ENCODE measurements at places on chromosomes 11 and 22. TPM values are rescaled to one million over a fixed set of nuclear protein-coding genes. Genes with fewer than 3 reads are reported as not detected.

GRCh38 chr11:629237-629583 lies 2.2 kb upstream of the SCT start:
- H3K27ac ChIP-seq: no peak overlapping the region
- H3K4me3 ChIP-seq: no peak overlapping the region
- peaks cover 6% of the 10 kb centered on the region for H3K27me3 ChIP-seq

DNA sequence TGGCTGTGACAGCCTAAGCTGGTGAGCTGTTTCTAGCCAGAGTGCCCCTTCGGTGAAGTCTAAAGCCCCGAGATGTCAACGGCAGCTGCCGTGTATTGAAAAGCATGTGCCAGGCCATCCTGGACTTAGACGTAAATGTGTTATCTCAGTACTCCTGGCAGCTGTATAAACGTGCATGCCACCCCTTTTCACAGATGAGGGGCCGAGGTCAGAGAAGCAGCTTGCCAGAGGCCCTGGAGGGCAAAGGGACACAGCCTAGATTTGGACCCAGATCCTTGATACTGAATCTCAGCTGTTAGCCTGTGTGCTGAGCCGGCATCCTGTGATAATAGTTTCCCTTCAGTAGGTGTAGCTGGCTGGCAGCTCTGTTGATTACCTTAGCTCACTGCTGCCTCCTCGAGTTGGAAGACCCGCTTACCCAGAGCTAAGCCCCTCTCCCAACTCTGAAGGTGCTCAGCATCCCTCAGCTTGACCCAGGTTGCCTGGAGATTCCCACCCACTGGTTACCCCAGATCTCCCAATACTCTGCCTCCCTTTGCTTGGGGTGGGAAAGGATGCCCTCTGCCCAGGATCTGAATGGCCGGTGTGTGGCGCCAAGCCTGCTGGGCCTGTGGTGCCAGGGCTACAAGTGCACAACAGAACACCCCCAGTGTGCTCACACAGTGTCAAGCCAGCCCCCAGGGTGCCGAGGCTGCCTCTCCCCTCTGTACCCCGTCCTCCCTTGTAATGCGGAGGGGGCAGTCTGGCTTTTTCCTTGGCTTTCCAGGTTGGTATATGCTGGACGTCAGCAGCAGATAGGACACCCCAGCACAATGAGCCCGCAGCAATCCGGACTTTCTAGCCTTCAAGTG lies 59.8 kb upstream of the WNT7B start:
- no peak for DNase-seq
- H3K4me3 ChIP-seq: peak overlapping the region; percentile 83

DNA sequence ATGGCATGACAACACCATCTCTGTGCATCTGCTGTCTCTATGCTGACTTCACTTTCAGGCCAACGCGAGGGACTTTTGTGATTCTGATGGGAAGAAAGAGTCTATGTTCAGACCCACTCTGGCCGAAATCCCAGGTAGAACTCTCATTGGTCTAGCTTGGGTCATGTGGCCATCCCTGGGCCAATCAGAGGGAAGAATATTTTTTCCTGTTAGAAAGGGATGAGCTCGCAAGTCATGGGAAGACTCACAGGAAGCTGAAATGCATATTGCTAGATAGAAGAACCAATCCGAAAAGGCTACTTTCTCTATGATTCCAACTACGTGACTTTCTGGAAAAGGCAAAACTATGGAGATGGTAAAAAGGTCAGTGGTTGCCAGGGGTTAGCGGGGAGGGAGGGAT lies 56.0 kb upstream of the LINC01488 start:
- peaks cover 13% of the 10 kb centered on the region for H3K36me3 ChIP-seq
- no peak overlapping the region for H3K4me3 ChIP-seq
- no peak overlapping the region for H3K27ac ChIP-seq
- no peaks in the 10 kb centered on the region for H3K4me1 ChIP-seq

LRRC51 gene
- 6.4 TPM for total RNA-seq

SYT7 gene
- total RNA-seq: 7.0 TPM

Data from H9 (cell line).